Sigmoid colon (tissue), 7 donors: ENCODE measurements at places on chromosomes 3 and 15. TPM values are rescaled to one million over a fixed set of nuclear protein-coding genes. Genes with fewer than 3 reads are reported as not detected.

The PCSK6 gene
- polyA plus RNA-seq = 10.3 TPM

The GABRB3 gene
- 1.0 TPM for polyA plus RNA-seq

The CFAP92 gene
- not detected for polyA plus RNA-seq

The TNFAIP8L3 gene
- 13.5 TPM for polyA plus RNA-seq

The NPAP1 gene
- polyA plus RNA-seq = under 0.01 TPM

The SPINT1 gene
- 52.5 TPM for polyA plus RNA-seq

The LNP1 gene
- polyA plus RNA-seq = 1.5 TPM

The RASA2 gene
- polyA plus RNA-seq = 3.6 TPM

The TBC1D5 gene
- 9.0 TPM for polyA plus RNA-seq

The SLC9A9 gene
- 2.4 TPM for polyA plus RNA-seq

The CYP8B1 gene
- polyA plus RNA-seq = not detected

The MGA gene
- 5.6 TPM for polyA plus RNA-seq

The ENTPD3 gene
- 2.5 TPM for polyA plus RNA-seq

The NAALADL2 gene
- 1.8 TPM for polyA plus RNA-seq

The THRB gene
- 10.6 TPM for polyA plus RNA-seq

The POLG gene
- polyA plus RNA-seq = 28.0 TPM

The USP13 gene
- 1.2 TPM for polyA plus RNA-seq

The LSMEM2 gene
- not detected for polyA plus RNA-seq

The TEX55 gene
- not detected for polyA plus RNA-seq

The BOC gene
- polyA plus RNA-seq = 10.6 TPM

The RASL12 gene
- polyA plus RNA-seq = 10.2 TPM

The KBTBD8 gene
- polyA plus RNA-seq = 0.60 TPM

The IMPG2 gene
- not detected for polyA plus RNA-seq

The CSPG4 gene
- polyA plus RNA-seq = 0.23 TPM

The ACOX2 gene
- polyA plus RNA-seq = 18.0 TPM

The IL5RA gene
- polyA plus RNA-seq = not detected

The NEK10 gene
- not detected for polyA plus RNA-seq

The TF gene
- polyA plus RNA-seq = 14.8 TPM

The RBP2 gene
- 57.1 TPM for polyA plus RNA-seq

The FAM174B gene
- polyA plus RNA-seq = 9.5 TPM

The FAM3D gene
- 215 TPM for polyA plus RNA-seq

The SCAANT1 gene
- polyA plus RNA-seq = not detected

The VILL gene
- polyA plus RNA-seq = 97.0 TPM

The RBPMS2 gene
- polyA plus RNA-seq = 0.69 TPM

The BFSP2 gene
- not detected for polyA plus RNA-seq

The GOLGA6D gene
- polyA plus RNA-seq = not detected

The CCDC54 gene
- not detected for polyA plus RNA-seq

The CXCR6 gene
- not detected for polyA plus RNA-seq

The CCR1 gene
- 16.6 TPM for polyA plus RNA-seq

The GJD2 gene
- not detected for polyA plus RNA-seq

The ZNF501 gene
- 2.0 TPM for polyA plus RNA-seq

The SLC12A8 gene
- polyA plus RNA-seq = 1.8 TPM
